Esophagus squamous epithelium (tissue), 5 donors: ENCODE measurements at places on chromosomes 3 and 15.

DNA sequence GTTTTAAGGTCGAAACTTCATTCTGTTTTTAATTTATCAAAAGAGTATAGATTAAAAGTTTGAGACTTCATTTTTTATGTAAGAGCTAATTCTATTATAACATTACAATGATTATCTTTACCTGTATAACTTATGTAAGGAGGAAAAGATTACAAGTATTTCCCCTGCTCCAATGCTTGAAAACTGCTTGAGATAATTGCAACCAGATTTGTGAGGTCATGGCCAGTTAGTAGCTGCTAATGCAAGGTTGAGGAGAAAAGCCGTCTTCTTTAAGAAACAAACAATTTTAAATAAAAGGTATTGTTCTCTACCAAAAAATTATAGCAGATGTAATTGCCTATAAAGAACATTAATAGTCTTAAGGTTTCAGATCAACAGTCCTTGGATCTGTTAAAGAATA lies 208.3 kb upstream of the UBE2E2 start:
- no peaks in the 10 kb centered on the region for H3K36me3 ChIP-seq
- no peaks in the 10 kb centered on the region for H3K27me3 ChIP-seq
- H3K4me3 ChIP-seq: no peak overlapping the region
- no peak for DNase-seq
- H3K27ac ChIP-seq: no peak overlapping the region

DNA sequence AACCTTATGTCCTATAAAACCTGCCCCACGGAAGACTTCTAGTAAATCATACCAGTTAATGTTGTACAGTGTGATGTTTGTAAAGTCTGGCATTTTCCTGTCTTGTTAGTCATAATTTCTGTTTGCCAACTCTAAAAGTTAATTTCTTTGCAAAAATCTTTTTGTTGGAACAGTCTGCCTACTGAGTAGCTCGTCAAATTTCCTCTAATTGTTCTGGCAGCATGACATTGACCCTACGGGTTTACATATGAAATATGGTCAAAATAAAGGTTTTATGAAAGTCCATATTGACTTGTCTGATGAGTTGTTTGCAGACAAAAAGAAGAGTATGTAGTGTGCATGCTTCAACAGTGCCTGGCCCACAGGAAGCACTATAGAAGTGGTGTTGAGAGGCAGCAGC lies 79.8 kb upstream of the SOX2 start:
- H3K36me3 ChIP-seq: no peaks in the 10 kb centered on the region
- DNase-seq: no peak
- no peaks in the 10 kb centered on the region for H3K4me1 ChIP-seq
- H3K27ac ChIP-seq: no peak overlapping the region
- no peak overlapping the region for H3K4me3 ChIP-seq

- no peaks in the 10 kb centered on the region for H3K27me3 ChIP-seq
- H3K27ac ChIP-seq: no peak overlapping the region
- H3K4me3 ChIP-seq: no peak overlapping the region
- H3K36me3 ChIP-seq: no peaks in the 10 kb centered on the region
- DNase-seq: no peak
These were observed 102.5 kb downstream of the PDCD6IP start for GRCh38 chr3:33900809-33901505.

DNA sequence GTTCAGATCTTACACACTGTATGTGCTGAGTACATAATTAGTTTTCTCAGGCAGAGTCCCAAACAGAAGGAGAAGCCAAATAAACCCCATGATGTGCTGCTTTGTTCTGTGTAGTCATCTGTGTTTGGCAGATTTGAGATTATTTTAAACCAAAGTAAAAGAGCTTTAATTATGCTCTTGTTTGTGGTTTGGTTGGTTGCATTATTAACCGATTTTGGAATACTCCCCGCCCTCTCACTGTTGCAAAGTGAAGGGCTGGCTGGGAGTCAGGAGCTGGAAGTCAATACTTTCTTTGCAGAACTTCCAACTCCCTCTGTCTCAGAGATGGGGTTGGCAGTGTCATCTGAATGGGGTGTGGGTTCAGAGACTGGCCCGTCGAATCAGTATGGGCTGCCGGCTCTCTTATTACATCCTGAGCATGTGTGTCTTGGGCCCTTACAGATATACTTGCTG lies 34.4 kb downstream of the SLCO3A1 start:
- no peaks in the 10 kb centered on the region for H3K36me3 ChIP-seq
- H3K27ac ChIP-seq: no peak overlapping the region
- DNase-seq: no peak
- H3K4me3 ChIP-seq: no peak overlapping the region

GRCh38 chr3:144104186-144104585 lies 132.6 kb downstream of the DIPK2A start:
- no peak overlapping the region for H3K4me3 ChIP-seq
- no peaks in the 10 kb centered on the region for H3K36me3 ChIP-seq
- no peak overlapping the region for H3K27ac ChIP-seq
- no peak for DNase-seq
- no peaks in the 10 kb centered on the region for H3K27me3 ChIP-seq

GRCh38 chr3:29283231-29284119 lies 2.6 kb downstream of the RBMS3 start:
- H3K4me3 ChIP-seq: peak overlapping the region; percentile 55
- no peak overlapping the region for H3K27ac ChIP-seq
- no peaks in the 10 kb centered on the region for H3K27me3 ChIP-seq
- no peaks in the 10 kb centered on the region for H3K4me1 ChIP-seq
- no peak for DNase-seq

GRCh38 chr3:127477396-127477795 lies 113.1 kb downstream of the TPRA1 start:
- no peak overlapping the region for H3K27ac ChIP-seq
- H3K4me3 ChIP-seq: no peak overlapping the region
- H3K27me3 ChIP-seq: no peaks in the 10 kb centered on the region
- no peaks in the 10 kb centered on the region for H3K36me3 ChIP-seq
- H3K4me1 ChIP-seq: no peaks in the 10 kb centered on the region
- no peak for DNase-seq

DNA sequence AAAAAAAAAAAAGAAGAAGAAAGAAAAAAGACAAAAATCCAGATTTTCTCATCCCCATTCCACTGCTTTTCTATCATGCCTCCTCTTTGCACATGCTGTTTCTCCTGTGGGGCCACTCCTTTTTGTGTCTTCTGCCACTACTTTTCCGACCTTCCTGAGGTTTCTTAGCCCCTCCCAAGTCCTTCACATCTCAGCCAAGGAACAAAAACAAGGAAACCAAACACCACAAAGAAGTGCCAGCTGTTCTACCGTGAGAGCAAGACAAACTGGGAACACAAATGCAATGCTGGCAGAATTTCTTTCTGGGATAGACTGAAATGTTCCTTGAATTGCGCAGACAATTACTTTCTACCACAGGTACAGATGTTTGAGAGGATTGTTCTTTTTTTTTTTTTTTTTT lies 83.2 kb downstream of the MB21D2 start:
- H3K27me3 ChIP-seq: no peaks in the 10 kb centered on the region
- no peak overlapping the region for H3K4me3 ChIP-seq
- H3K36me3 ChIP-seq: no peaks in the 10 kb centered on the region
- H3K4me1 ChIP-seq: peaks cover 47% of the 10 kb centered on the region
- DNase-seq: no peak

DNA sequence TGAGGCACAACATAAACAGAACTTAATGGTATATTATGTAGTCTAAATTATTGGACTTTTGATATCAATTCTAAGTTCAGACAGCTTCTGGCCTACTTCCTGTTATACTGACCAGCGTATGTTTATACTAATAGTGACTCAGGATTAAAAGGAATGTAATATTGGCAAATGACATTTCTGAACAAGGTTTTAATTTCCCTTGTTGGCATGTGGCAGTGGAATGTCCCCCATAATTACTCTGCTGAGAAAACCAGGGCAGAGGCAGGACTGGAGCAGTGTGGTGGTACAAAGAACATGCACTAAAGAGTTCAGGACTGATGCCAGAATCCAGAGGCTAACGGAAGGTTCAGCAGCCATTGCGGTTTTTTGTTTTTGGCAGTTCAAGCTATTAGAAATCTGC lies 184.0 kb downstream of the KCNAB1 start:
- H3K36me3 ChIP-seq: no peaks in the 10 kb centered on the region
- no peak for DNase-seq
- no peak overlapping the region for H3K4me3 ChIP-seq
- H3K27me3 ChIP-seq: no peaks in the 10 kb centered on the region

DNA sequence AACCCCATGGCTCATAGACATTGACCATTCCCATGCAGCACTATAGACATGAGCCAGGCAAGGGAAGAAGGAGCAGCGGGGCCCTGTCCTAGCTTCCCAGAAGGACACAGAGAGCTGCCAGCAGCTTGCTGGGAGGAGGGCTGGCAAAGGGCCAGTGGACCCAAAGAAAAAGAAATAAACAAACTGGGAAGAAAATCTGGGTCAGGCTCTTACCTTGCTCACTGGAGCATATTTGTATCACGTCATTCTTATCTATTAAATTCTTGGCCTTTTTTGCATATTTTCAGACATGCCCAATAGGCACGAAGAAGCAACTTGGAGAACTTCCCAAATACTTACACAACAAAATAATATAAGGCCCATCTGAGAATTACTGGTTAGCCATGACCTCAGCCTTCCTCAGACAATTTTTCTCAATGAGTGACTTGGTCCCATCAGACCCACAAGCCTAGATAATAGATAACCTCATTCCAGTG lies 28.4 kb downstream of the RASGRP1 start:
- no peaks in the 10 kb centered on the region for H3K4me1 ChIP-seq
- H3K27ac ChIP-seq: no peak overlapping the region
- H3K27me3 ChIP-seq: no peaks in the 10 kb centered on the region
- H3K4me3 ChIP-seq: no peak overlapping the region
- no peaks in the 10 kb centered on the region for H3K36me3 ChIP-seq
- DNase-seq: no peak

DNA sequence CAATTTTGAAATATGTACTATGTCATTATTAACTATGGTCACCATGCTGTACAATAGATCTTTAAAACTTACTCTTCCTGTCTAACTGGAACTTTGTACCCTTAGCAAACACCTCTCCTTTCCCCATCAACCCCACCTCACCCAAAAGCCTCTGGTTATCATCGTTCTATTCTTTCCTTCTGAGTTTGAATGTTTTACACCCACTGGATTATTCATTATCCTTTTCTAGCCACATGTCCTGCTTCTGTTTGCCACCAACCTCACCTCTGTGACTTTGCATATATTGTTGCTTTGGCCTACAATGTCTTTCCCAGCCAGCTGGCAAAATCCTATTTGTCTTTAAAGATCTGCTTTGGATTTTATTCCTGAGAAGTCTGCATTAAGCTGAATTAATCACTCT lies 102.6 kb upstream of the TSPAN3 start:
- no peaks in the 10 kb centered on the region for H3K27me3 ChIP-seq
- DNase-seq: no peak
- peaks cover 8% of the 10 kb centered on the region for H3K4me1 ChIP-seq
- no peaks in the 10 kb centered on the region for H3K36me3 ChIP-seq

DNA sequence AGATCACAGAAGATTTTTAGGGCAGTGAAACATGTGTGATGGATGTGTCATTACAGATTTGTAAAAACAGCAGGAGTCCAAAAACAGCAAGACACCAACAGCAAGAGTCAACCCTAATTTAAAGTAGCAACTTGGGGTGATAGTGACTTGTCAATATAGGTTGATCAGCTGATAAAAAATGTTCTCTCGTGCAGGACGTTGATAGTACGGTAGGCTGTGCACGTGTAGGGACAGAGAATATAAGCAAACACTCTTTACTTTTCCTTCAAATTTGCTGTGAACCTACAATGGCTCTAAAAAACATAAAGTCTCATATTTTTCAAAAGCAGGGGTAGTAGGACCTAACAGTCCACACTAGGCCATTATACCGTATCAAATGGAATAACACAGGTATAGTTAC lies 120.8 kb downstream of the STAG1 start:
- H3K27me3 ChIP-seq: no peaks in the 10 kb centered on the region
- H3K4me3 ChIP-seq: no peak overlapping the region
- no peak for DNase-seq

DNA sequence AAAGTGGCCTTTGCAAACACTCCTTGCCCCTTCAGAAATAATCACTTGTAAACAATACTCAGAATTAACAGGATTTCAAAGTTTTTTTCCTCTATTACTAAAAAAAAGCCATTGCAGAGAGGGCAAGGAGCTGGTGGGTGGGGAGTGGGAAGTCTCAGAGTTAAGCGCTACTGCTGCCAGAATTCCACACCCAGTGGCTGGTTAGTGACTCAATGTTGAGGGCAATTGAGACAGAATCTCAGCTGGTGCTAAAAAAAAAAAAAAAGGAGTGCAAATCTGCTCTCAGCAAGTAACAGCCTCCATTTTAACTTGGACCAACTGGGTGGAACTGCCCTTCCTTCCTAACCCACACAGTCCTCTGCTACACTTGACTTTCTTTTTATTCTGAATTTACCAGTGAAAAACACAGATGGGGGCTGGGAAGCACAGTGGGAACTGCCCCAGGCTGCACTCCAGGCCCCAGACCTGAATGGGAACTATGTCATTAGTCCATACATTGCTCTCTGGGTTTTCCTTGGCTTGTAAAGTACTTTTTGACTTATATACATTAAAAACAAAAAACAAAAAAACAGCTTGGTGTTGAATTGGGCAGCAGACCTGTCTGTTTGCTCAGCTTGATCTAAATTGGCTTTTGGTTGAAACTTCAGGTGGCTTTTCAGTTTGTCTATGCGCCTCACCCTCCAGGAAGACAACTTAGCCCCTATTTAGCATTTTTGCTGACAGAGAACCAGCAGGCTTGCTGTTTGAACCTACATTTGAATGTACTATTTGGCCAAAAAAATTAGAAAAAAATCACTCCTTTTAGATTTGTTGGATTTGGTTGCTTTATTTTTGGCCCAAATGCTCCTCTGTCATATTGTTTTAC lies 357.8 kb upstream of the TBL1XR1 start:
- no peaks in the 10 kb centered on the region for H3K27me3 ChIP-seq
- no peak overlapping the region for H3K4me3 ChIP-seq
- no peaks in the 10 kb centered on the region for H3K36me3 ChIP-seq

- H3K27ac ChIP-seq: peak overlapping the region; percentile 24
- H3K4me1 ChIP-seq: peaks cover 56% of the 10 kb centered on the region
- H3K4me3 ChIP-seq: no peak overlapping the region
- H3K27me3 ChIP-seq: no peaks in the 10 kb centered on the region
- H3K36me3 ChIP-seq: no peaks in the 10 kb centered on the region
These were observed 42.9 kb downstream of the CTDSPL start for GRCh38 chr3:37904601-37905000.

DNA sequence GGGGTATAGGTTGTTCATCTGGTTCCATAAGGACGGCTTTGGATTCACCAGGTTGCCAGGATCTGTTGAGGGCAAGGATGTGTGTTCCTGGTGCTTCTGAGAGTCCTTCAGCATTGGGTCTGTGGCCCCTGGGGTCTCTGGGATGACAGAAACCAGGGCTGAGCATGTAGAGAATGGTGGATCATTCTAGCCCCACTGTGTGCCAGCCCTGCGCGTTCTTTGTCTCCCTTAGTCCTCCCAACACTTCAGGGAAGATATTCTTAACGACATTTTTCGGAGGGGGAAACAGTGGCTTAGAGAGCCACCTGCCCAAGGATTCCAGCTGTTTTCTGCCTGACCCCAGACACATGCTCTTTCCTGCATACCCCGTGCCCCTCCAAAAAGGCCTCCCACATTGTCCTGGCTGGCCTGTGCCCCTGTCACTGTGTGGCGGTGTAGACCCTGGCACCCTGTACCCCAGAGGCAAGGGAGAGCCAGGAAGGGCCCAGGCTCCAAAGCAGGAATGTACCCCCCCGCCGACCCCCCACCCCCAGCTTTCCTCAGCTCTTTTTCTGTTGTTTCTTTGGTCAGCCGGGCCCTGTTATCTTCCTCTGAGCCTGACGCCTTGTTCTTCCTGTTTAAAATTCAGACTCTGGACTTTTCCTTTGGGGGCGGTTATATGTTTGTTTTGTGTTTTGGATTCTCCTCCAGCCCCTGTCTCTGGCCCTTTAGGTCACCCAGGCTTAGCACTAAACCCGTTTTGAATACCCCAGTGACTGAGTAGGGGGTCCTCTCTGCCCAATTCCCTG lies 57.8 kb upstream of the SMAD6 start:
- H3K27ac ChIP-seq: no peak overlapping the region
- H3K4me3 ChIP-seq: no peak overlapping the region
- no peaks in the 10 kb centered on the region for H3K36me3 ChIP-seq
- no peaks in the 10 kb centered on the region for H3K27me3 ChIP-seq
- H3K4me1 ChIP-seq: peaks cover 8% of the 10 kb centered on the region
- DNase-seq: no peak
